ENCODE measurements at places on chromosomes 2 and 18.

- DNase-seq = no peak
Measured at GRCh38 chr2:77271262-77271661, 250.9 kb downstream of the LRRTM4 start.

DNA sequence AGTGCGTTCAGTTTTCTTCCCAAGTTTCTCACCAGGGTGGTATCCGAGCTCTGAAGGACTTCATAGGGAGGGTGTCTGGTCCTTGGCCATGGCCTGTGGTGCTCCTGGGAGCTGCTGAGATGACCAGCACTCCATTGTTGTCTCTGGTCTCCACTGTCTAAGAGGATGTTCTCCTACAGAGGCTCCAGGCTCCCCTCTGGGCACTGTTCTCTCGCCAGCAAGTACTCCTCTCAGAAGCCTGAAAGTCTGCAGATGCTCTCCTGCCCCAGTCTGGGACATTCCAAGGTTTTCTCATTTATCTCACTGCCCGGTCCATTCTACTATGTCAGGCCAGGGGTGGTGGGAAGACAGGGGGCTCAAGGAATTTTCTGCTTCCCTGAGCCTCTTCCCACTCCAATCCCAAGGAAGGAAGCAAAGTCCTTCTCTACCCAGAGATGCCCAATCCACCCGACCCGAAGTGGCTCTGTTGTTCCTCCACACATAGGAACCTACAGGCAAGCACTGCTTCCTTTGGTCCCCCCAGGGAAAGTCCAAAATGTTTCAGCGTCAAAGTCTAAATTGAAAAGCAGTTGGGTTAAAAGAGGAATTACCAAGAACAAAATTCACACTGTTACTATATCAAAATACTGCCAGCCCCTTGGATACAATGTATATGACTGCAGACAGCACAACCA, 110.5 kb downstream of the GYPC start:
- DNase-seq = no peak

DNA sequence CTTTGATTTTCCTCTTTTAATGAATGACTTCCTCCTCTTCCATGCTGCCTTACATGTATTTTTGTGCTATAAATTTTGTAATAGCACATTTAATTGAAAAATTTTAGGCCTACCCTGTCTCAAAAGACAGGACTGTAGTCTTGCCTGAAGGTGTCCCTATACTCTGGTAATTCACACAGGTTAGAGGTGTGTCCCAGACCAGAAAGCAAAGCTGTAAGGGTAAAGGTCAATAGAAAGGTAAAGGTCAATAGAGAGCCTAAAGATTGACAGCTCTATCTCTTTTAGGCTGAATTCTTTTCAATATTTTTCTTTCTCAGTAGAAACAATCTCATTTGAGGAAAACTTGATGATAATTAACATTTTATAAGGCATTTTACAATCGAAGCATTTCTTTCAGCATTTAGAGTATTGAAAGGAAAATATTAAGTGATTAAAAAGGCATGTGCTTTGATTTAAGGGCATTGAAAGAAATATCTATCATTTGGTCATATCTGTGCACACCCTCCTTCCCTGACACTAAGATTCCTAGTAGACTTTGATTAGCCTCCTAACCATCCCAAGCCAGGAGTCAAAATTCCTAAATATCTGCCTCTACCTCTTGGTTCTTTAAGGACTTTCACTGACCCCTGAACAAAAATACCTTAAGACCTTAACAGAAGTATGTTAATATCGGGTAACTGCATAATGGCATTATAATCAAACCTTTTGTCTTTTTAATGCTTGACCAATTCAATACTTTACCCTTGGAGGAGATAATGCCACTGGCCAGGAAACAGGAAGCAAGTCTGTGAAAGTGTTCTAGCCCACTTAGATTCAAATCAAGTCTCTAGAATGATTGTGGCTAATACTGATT, 161.8 kb upstream of the DTNA start:
- DNase-seq = no peak

GRCh38 chr18:22271030-22271429, 101.6 kb downstream of the GATA6 start:
- DNase-seq = no peak

- DNase-seq = no peak
Measured at GRCh38 chr2:152309352-152310214, 25.4 kb upstream of the FMNL2 start.

- peak; percentile 86 for DNase-seq
Measured at GRCh38 chr2:120586507-120587278, 149.0 kb upstream of the GLI2 start.

DNA sequence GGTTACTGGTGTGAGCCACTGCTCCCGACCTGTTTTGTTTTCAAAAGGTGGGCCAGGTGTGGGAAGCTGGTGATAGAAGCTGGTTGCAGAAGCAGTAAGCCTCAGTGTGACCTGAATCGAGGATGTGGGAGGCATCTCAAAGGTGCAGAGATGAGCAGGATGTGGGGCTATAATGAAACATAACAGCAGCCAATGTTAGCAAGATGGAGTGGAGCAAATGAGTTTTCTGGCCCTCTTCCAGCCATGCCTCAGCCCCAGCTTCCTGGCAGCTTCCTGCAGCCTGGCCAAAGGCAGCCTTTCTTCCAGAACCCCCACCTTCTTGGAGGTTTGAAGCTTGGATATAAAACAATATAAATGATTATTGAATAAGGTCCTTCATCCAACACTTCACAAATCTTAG, 184.8 kb downstream of the NCK2 start:
- DNase-seq = no peak

GRCh38 chr2:3587432-3587831, 7.5 kb upstream of the COLEC11 start:
- DNase-seq = no peak

- DNase-seq = no peak
Measured at GRCh38 chr18:41643427-41643826, 311.6 kb upstream of the PIK3C3 start.

DNA sequence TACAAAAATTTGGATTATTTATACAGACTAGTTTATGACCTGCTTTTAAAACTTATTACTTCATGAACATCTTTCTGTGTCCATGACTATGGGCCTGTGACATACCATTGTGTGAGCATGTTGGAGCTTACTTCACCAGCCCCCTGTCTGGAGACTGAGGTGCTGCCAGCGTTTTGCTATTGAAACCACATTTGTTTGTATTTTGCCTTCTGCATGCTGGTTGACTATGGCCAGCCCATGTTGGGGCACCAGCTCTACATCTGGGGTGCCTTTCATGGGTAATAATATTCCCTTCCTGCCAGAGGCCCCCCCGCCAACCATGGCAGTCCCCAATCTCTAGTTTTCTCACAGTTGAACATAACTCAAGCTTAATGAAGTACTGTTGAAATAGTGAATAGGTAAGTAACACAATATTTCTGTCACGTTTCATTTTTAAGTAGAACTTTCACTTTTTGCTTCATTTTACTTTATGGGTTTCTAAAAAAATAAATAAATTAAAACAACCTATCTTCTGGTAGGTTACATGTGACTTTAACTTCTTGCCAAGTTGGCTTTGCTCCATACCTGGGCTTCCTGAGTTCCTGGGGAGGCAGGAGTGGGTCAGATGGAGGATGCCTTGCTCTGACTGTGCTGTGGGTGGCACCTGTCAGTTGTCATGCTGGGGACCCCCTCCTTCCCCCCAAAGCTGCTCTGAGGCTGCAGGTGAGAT, 63.9 kb downstream of the DGKD start:
- no peak for DNase-seq

DNA sequence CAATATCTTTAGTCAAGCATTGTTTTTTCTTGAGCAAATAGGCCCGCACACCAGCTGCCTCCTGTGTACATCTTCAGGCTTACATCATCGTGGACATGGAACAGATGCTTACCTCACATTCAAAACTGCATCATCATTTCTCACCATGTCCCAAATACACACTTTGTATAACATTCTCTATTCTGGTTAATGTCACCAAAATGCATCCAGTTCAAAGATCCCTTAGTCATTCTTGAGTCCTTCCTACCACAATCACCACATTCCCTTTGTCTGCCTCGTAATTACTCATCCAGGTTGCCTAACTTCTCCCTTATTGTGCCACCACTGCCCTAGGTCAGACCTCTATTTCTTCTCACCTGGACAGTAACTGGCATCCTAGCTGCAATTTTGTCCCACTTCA, 373.7 kb upstream of the GALNT5 start:
- no peak for DNase-seq

- no peak for DNase-seq
Measured at GRCh38 chr2:61425605-61426155, 45.2 kb downstream of the USP34 start.

DNA sequence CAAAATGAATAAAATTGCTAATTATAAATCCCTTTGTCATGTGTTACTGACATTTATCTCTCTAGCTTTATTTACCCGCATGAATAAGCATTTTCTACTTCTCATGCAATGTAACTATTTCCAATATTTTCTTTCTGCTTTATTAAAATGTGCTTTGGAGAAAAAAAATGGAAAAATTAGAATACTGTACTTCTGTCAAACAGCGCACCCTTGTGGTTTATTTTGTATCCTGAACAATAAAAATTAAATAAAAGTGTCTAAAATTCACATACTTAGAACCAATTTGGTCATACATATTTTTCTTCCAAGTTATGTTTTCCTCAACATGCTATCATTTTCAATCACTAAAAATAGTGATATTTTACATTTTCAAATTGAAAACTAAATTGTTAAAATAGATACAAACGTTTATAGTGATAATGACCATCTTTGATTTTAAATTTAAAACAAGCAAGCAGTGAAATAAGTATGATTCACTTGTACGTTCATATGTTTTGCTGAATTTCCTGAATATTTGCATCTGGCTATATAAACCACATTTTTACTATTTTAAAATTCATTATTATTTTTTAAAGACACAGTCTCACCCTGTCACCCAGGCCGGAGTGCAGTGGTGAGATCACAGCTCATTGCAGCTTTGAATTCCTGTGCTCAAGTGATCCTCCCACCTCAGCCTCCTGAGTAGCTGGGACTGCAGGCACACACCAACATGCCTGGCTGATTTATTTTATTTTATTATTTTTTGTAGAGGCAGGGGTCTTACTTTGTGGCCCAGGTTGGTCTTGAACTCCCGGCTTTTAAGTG, 95.9 kb upstream of the GRB14 start:
- no peak for DNase-seq

DNA sequence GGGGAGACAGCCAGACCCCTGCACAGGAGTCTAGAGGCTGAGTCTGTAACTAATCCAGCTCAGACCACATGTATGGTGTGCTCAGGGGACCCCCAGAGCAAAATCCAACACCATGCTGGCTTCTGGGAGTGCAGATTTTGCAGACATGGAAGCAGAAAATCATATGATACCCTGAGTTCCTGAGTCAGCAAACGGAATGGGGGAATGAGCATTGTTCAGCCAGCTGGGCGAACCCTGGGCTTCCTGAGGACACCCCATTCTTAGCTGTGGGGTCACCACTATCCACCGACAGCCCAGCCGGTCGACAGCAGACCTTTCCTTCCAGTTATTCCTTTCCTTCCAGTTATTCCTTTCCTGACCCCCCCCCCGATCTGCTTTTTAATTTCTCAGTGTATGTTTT, 322.9 kb downstream of the GBX2 start:
- no peak for DNase-seq

DNA sequence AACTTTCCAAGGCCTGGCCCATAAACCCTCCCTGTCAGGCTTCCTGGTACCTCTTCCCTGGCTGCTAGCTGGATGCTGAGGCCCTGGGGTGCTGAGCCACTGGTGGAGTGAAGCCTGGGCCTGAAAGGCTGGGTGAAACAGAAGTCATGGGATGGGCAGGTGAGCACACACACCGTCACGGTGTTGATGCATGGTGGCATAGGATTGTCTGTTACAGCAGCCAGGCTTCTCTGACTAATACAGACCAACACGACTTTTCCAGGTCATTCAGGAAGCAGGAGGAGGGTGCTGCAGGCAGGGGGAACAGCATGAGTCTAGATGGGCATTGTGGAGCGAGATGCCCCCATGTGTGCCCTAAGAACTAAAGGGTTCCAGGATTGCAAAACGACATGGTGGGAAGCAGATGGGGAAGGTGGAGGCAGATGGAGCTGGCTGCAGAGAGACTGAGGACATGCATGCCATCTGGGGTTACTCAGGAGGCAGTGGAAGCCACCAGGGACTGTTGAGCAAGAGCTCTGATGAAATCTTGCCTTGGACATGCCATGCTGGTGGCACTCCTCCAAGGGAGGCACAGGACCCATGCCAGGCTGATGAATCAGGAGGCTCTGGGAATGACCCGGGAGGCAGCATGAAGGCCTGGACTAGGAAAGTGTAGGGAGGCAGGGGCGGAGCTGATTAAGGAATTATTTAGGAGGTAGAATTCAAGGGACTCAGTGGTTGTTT, 480.9 kb downstream of the TSN start:
- peak; percentile 10 for DNase-seq

GRCh38 chr2:50547521-50547920, 484.4 kb downstream of the NRXN1 start:
- DNase-seq = no peak

DNA sequence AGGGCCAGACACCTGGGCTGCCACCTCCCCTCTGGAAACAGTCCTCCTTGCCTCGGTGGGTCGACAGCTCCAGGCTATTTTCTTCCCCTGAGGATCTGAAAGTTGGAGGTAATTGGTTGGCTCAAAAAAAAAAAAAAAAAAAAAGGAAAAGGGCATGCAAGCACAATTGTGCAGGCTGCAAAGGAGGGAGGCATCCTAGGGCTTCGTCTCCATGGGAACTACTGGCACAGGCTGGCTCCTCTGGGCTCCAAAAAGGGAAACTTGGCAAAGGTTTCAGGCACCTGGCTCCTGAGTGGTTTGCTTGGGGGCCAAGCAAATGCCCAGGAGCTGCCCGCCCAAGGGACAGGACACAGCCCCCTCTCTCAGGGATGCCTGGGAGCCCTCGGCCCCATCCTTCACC, 1.1 kb upstream of the KCNIP3 start:
- DNase-seq = peak; percentile 68

DNA sequence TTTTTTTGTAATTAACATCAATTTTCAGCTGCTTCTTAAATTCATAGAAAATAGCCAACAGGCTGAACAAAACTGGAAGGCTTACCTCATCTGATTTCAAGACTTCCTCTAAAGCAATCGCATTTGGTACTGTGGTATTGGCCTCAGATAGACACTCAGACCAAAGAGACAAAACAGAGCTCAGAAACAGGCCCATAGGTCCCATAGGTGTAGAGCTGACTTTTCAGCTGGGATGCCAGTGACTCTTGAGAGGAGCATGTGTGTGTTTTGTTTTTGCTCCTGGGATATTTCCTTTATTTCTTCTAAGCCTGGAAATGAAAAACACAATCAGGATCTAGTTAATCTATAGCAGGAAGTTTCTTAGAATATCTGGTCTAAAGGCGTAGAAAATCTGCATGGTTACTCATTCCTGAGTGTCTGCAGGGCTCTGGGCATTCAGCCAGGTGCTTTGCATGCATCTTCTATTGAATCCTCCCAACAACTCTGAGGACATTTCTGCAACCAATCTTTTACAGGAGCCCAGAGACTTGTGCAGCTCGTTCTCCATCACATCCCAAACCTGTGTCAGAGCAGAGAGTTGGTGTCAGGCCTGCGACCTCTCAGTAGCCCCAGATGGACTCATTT, 190.8 kb downstream of the RTP5 start:
- DNase-seq = no peak

- no peak for DNase-seq
Measured at GRCh38 chr18:44636241-44636640, 44.4 kb upstream of the SETBP1 start.

GRCh38 chr2:145253492-145253891, 733.6 kb upstream of the ZEB2 start:
- DNase-seq = no peak

Data from posterior cingulate gyrus (tissue), 11 donors.